Activated CD8-positive, alpha-beta memory T cell treated with anti-CD3 and anti-CD28 coated beads for 1 hour (primary cell): ENCODE measurements at places on chromosomes 6 and 20.

DNA sequence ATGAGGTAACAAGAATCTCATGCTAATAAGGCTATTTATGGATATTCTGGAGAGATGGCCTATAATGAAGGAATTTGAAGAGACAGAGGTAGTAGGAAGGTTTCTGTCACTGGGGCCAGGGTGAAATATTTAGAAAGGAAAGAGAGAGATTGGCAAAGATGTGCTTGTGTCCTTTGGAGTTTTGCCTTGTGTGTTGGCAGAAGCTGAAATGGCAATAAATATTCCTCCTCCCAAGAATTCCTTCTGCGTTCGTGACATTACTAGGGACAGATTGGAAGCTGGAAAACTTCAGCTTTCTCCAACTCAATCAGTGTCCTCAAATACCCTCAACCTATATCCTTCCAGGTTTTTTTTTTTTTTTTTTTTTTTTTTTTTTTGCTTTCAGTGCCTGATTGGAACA, 6.3 kb downstream of the SAMD5 start:
- DNase-seq, result no peak

DNA sequence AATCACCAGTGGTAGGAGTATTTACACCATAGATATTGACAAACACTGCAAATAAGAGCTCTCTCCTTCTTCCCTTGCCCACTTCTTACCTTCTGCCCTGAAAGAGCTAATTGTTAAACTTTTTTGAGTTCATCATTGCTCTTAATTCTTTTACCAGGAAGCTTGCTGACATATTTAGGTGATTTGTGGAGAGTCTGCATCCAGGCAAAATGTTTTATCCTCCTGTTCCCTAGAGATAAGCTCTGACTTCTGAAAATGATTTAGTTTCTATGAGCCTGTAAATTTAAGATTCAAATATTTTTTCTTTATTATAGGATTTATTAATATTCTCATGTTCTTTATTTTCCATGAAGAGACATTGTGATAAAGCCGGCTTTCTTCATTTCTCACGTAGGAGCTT, 81.5 kb downstream of the ADGRB3 start:
- DNase-seq, result no peak

DNA sequence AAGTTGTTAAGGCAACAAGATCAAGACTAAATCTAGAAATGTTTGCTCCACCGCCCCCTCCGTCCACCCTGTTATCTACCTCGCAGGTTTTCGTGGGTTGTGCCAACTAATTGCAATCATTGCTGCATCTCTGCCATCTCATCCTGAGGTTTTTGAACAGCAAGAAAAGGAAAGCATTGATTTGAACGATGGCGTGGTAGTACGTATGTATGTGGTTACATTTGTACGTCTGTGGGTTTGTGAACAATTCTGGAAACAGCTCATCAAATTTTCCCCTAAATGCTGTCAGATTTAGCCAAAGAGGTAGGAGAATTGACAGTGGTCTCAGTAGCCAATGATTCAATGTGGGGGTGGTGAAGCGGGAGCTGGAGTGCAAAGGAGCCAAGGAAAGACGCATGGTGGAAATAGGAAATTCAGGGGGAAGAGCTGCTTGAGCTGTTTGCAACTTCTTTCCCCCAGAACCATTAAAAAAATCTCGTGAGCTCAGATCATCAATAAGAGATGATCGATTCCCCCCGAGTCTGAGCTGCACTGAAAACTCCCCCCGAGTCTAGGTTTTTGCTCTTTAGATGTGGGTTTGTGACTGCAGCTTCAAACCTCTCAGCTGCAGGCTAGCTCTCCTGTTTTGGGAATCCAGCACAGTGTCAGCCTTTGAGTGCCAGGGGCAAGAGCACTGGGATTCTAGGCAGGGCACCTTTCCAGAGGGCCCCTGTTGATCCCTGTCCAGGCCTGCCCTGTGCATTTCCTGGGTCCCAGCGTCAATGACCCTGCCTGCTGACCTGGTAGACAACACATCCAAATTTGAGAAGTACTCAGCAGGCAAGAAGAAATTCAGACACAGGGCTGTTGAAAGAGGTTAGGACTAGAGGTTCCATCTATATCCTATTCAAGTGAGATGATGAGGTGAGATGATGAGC, 72.6 kb upstream of the LY86 start:
- no peak for DNase-seq

GRCh38 chr6:137536104-137536773, 42.0 kb upstream of the OLIG3 start:
- no peak for DNase-seq

- no peak for DNase-seq
Observed at GRCh38 chr6:1311400-1312202, at the start of gene FOXQ1. Gene FOXQ1 (plus strand): TSS chr6:1312098. CDS start chr6:1312705, 607 bp downstream.

GRCh38 chr6:155708100-155708499, 252.5 kb upstream of the NOX3 start:
- no peak for DNase-seq

DNA sequence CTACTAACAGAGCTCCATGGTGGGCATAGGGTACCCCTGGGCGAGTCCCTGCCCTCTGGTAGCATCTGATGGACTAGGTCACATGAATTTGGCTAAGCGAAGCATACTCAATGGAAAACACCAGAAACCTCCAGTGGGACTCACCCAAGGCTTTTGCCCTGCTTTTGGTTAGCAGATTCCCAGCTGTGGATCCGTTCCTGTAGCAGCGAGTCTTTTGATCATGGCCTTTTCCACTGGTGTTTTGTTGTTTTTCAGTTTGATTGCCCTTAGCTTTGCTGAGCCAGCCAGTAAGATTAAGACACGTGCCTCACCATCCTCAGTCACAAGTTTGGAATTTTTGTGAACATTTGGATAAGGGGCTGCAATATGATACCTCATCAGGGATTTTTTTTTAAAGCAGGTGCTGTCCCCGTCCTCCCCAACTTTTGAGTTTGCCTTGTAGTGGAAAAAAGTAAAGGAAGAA, 8.0 kb downstream of the TNFAIP3 start:
- no peak for DNase-seq

GRCh38 chr6:87645080-87645479, 55.1 kb downstream of the ORC3 start:
- no peak for DNase-seq

- no peak for DNase-seq
Observed at GRCh38 chr20:60361761-60362395, 403.7 kb downstream of the CDH26 start.

DNA sequence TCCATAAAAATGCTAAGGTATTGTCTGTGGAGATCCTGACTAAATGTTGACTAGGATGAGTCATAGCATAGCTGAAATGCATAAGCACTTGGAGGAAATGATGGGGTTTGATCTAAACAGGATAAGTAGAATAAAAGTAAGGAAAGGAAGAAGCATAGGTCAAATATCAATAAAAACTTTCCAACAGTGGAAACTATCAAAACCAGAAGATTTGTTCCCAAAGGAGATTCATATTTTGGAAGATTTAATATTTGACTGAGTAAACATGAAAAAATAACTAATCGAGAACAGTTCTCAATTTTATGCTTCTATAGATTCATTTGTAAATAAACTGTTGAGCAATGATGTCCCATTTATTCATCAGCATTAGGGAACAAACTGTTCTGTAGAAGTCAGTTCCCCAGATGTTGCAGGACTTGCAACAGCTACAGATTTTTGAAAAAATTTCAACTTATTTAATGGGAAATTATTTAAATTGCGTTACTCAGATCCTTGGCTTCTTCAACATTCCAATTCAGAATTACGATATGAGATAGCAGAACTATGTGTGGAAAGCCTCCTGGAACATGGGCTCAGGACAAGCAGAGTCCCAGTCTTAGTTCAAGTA, 133.7 kb upstream of the TBX18 start:
- no peak for DNase-seq

DNA sequence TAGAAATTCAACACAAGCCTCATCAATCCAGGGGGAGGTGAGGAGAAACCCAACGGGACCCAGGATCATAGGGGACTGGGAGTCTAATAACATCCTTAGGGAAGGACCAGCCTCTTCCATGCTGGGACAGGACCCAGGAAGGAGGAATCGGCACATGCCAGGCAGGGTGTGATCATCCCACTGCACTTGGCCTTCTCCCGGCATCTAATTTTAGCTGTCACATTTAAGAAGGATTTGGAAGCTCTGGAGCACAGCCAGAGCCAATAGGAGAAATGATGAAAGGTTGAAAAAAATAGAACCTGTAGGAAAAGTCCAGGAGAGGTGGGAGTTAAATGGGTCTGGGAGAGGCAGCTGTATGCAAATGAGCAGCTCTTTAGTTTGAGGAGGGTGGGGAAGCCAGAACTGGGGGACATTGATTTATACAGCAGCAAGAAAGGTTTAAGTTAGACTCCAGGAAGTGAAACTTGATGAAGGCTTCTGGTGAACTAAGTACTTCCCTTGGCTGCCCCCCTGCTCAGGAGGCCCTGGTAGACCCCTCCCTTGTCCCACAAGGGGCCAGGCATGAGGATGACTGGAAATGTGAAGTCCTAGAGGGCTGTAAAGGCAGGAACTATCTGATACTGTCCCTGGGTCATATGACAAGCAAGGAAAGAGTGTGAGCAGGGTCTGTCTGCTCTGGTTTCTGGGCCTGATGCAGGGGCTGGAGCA, 260.3 kb downstream of the LRFN2 start:
- no peak for DNase-seq

DNA sequence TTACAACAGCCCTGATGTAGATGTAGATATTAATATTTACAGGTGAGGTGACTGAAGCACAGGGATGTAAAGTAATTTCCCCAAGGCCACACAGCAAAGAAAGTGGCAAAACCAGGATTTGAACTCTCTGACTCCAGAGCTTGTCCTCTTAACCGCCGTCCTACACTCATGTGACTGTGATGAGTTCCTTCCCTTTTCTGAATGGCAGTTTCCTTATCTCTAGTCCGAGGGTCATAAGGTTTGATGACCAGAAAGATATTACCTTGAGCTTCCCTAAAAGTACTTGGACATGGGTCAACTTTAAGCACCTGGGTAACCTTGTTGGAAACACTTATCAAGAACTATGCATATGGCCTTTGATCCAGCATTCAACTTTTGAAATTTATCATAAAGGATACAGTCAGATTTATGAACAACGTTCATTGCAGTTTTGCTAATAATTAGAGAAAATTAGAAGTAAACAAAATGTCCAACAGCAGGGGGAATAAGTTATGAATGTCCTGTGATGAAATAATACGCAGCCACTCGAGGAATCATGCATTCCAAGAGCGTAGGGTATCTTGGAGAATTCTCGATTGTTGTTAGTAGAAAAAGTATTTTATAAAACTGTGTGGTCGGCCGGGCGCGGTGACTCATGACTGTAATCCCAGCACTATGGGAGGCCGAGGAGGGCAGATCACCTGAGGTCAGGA, 2.3 kb upstream of the TLDC2 start:
- no peak for DNase-seq

- no peak for DNase-seq
Observed at GRCh38 chr6:53664623-53665022, 933 bp downstream of the KLHL31 start.

- no peak for DNase-seq
Observed at GRCh38 chr20:54606380-54606779, 131.0 kb downstream of the DOK5 start.

GRCh38 chr6:96186094-96186493, 170.3 kb downstream of the FUT9 start:
- DNase-seq, result no peak

DNA sequence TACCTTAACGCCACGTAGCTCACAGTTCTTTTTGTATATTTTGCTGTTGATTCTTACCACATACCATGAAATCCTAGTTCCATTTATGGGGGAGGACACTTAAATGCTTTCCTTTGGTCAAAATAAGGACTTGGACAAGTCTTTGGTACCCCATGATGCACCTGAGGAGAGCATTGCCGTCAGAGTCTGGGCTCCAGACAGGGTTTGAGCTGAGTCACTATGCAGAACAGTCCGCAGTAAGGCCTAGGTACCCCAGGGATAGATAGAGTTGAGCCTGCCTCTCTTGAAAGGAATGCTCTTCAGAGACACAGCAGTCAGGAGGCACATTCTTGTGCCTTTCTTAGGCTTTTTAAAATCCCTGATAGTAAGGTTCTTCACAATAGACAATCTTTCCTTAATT, 6.0 kb downstream of the PARD6B start:
- DNase-seq, result no peak

GRCh38 chr6:44453146-44453545, 65.6 kb downstream of the CDC5L start:
- DNase-seq, result no peak

GRCh38 chr20:25251019-25251418, 3.1 kb downstream of the PYGB start:
- no peak for DNase-seq

- no peak for DNase-seq
Observed at GRCh38 chr6:114375541-114376192, 32.8 kb upstream of the HS3ST5 start.

DNA sequence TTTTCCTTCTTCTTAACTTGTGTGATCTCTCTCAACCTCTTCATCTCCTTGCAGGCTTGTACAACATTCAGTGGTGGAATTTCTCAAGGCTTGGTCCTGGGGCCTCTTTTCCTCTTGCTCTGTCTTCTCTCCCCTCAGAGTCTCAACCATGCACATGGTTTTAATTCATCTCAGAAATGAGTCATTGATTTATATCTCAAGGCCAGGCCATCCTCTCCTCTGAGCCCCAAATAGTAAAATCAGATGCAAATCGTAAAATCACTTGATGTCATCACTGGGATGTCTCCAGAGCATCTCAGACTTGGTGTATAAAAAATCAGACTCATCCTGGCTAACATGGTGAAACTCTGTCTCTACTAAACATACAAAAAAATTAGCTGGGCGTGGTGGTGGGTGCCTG, 85.0 kb downstream of the FNDC1 start:
- no peak for DNase-seq

DNA sequence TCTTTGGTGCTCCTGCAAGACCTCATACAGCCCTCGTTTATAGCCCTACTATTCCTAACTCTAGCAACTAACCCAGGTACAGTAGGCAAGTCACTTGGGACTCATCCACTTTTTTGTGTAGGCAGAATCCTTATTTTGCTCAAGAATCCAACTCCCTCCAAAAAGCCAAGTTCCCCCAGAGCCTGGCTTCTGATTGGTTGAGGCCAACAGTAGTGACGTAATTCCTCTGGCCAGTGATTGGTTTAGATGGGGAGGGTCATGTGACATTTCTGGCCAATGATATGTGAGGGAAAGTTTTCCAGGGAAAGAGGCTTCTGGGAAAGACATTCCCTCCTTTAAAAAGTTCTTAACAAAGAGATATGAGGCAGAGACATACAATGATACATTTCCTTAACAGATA, 32.1 kb downstream of the KIAA1755 start:
- no peak for DNase-seq

DNA sequence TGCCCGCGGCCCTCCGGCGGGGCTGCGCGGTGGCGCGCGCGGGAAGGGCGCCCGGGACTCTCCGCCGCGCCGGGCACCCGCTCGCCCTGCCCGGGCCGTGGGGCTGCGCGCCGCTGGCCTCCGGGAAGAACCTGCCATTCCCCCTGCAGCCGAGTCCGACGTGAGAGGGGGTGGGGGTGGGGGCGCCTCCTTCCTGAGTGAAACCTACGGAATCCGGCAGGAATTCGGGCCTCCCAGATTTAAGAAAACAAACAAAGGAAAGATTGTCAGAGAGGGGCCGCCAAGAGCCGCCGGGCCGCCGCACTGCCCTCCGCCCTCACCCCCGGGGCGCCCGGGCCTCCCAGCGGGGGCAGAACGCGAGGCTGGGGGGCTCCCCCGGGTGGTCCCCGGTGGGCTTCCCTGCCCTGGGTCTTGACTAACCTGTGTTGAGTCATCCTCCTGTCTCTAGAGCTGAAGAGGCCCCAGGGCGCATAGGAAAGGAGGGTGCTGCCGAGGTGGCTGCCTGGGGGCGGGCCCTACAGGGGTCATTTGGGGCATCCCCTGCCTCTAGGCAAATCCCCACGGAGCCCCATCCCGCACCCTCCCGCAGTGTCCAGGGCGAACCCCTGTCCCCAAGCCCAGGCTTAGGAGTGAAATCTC, 42.2 kb upstream of the FOXP4 start:
- no peak for DNase-seq

GRCh38 chr6:36184311-36184710, 12.2 kb upstream of the BRPF3 start:
- no peak for DNase-seq
